Muscle of leg (tissue), 16 donors: ENCODE measurements at places on chromosomes 2 and 18. TPM values are rescaled to one million over a fixed set of nuclear protein-coding genes. Genes with fewer than 3 reads are reported as not detected.

OXER1 gene
- 2.2 TPM for total RNA-seq

GPR75 gene
- 0.75 TPM for total RNA-seq

G6PC2 gene
- not detected for total RNA-seq

FOXD4L1 gene
- total RNA-seq, result 0.13 TPM

DNA sequence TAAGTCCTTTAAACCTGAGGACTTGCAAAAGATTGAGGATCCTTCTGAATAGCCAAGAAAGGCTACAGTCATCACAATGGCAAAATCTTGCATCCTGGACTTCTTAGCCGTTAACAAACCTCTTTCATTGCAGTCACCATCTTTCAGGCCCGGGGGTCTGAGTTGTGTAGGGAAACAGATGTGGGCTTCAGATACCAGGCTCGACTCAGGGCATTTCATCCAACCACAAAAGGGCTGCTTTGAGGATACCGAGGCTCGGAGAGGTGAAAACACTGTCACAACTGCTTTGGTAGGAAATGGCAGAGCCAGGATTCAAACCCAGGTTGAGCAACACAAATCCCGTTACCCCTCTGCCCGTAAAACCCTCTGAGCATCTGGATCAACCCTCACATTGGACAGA lies 147.4 kb downstream of the TFCP2L1 start:
- H3K4me3 ChIP-seq, result no peak overlapping the region
- peaks cover 3% of the 10 kb centered on the region for H3K27me3 ChIP-seq
- DNase-seq, result no peak
- H3K27ac ChIP-seq, result no peak overlapping the region
- H3K36me3 ChIP-seq, result no peaks in the 10 kb centered on the region

DNA sequence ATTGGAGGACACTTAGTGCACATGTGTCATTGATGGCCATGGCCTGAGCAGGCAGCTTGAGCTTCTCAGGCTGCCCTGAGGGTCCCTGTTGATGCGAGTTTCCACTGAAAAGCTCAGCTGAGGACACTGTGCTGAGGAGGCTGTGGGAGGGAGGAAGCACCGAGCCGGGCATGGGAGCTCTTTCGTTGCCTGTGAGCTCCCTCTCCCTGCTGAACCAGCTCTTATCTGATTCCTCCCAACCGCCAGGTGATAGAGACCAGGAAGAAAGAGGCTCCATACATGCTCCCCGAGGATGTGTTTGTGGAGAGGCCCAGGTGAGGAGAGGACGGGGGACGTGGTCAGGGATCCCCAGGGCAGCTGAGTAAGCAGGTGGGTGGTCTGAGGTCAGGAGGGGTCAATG lies 27.3 kb downstream of the POMC start:
- H3K4me1 ChIP-seq, result no peaks in the 10 kb centered on the region
- H3K27me3 ChIP-seq, result no peaks in the 10 kb centered on the region
- H3K27ac ChIP-seq, result no peak overlapping the region
- no peak for DNase-seq

DNA sequence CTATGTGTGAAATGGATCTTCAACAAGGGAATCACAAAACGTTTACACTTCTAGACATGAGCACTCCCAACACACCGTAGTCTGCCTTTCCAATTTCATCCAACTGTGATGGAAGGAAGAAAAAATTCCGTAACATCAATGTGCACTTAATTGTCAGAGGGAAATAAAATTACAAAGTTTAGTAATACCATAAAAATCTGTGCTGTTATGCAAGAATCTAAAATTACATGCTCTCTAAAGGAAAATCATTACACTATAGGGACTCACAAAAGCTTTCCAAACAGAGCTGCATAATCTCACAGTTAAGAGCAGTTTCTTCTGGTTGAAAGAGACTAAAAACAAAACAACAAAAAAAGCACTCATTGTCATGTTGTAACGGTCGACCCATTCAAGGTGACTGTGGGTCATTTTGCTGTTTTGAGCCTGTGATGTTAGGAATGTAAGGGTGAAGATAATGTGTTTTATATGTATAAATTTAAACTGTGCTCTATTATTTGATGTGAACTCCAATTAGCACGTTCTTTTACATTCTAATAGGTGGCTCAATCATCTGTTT lies 698.0 kb downstream of the TDRD15 start:
- DNase-seq, result peak; percentile 74
- no peaks in the 10 kb centered on the region for H3K36me3 ChIP-seq
- H3K27me3 ChIP-seq, result no peaks in the 10 kb centered on the region
- H3K4me1 ChIP-seq, result no peaks in the 10 kb centered on the region
- no peak overlapping the region for H3K27ac ChIP-seq

DNA sequence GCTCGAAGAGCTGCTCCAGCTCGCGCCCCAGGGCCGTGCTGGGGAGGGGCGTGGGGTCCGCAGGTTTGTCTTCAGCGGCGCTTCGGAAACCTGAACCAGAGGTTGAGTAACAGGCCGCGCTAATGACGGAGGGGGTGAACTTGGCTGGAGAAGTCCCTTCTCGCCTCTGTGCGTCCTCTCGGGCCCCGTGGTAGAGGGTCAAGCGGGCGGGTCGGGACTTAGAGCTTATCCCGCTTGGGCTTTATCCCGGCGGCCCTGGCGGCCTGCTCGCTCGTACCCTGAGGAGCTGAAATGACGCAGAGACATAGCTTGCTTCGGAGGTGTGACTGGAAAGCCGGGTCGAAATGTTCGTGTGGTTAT lies 479 bp downstream of the RNMT start:
- peak overlapping the region; percentile 91 for H3K4me3 ChIP-seq
- peaks cover 6% of the 10 kb centered on the region for H3K4me1 ChIP-seq
- DNase-seq, result no peak
- H3K36me3 ChIP-seq, result peaks cover 3% of the 10 kb centered on the region
- peak overlapping the region; percentile 97 for H3K27ac ChIP-seq
- H3K27me3 ChIP-seq, result no peaks in the 10 kb centered on the region
